HCT116 (cell line): ENCODE measurements at places on chromosomes 11 and 22.

GRCh38 chr22:23742505-23743264 is 8.2 kb downstream of the ZNF70 start:
- no peak for DNase-seq

DNA sequence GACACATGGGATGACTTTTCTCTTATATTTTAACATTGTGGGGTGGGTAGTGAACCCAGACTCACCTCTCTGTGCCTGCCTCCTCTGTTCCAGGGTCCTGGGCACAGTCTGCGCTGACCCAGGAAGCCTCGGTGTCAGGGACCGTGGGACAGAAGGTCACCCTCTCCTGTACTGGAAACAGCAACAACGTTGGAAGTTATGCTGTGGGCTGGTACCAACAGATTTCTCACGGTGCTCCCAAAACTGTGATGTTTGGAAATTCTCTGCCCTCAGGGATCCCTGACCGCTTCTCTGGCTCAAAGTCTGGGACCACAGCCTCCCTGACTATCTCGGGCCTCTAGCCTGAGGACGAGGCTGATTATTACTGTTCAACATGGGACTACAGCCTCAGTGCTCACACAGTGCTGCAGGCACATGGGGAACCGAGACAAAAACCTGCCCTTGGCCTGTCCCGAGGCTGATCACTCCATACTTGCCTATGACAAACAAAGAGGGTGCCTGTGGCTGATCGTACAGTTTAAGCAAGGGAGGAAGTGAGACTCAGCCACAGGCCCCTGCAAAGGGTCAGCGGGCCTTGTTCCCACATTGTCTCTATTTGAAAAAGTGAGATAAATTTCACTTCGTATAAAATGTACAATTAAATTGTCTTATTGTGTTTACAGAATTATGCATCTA is 43.7 kb upstream of the TOP3B start:
- no peak for DNase-seq

DNA sequence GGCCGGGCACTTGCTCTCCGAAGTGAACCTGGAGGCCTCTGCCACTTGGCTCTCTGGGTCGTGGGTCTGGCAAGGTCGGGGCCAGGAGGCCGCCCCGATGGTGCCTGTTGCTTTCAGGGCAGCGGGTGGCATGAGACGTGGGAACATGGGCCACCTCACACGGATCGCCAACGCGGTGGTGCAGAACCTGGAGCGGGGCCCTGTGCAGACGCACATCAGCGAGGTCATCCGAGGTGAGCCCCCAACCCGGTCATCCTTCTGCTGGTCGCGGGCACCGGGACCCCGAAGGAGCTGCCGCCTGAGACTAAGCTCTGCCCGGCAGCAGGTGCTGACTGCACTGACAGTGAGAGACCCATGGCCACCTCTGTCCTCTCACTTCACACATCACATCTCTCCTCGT is 40.0 kb downstream of the SBF1 start:
- DNase-seq, result no peak

GRCh38 chr11:35579557-35580396 is 38.5 kb upstream of the FJX1 start:
- DNase-seq, result peak; percentile 46

- DNase-seq, result no peak
These were observed 407.3 kb downstream of the NXPE2 start for GRCh38 chr11:115085461-115086210.

DNA sequence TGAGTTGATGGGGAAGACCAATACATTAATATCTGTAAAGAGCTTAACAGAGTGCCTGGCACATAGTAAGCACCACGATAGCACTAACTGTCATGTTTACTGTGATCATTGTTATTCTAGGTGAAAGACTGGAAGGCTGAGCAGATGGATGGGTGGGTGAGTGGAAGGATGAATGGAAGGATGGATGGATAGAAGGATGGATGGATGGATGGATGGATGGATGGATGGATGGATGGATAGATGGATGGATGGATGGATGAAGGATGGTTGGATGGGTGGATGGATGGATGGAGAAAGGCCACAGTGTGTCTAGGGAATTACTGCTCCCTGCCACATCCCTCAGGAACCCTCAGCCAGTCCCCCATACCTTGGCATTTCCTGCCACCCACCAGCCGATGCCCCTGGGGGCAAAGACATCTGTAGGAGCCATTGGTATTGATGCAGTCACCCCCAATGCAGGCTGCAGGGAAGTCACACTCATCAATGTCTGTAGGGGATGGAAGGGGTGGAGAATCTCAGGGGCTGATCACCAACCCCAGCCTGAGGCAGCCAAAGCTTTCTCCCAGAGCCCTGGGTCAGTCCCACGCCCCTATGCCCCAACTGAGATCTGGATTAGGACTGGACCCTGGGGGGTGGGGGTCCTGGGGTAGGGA is 15.3 kb downstream of the LTBP3 start:
- DNase-seq, result no peak

- DNase-seq, result no peak
These were observed at the start of gene IFITM5 for GRCh38 chr11:299081-299891. Gene IFITM5 (minus strand): TSS chr11:299526. CDS start chr11:299490, 36 bp downstream.

DNA sequence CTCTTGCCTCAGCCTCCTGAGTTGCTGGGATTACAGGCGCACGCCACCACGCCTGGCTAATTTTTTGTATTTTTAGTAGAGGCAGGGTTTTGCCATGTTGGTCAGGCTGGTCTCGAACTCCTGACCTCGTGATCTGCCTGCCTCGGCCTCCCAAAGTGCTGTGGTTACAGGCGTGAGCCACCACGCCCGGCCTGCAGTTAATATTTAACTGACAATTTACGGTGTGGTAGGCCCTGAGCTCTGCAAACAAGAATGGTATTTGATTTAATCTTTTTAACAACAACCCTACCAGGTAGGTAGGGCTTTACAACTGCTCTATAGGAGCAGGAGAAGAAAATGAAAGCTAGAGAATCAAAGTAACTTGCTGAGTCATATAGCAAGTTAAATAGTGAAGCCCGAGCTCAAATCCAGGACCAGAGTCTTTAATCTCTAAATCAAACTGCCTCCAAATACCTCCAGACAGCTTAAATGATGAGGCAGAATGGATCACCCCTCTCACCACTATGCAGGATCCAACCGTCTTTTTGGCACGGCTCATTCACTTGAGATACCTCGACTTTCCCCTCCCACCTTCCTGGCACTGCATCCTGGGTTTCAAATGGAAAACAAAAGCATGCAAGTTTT is 9.4 kb downstream of the UEVLD start:
- DNase-seq, result no peak

DNA sequence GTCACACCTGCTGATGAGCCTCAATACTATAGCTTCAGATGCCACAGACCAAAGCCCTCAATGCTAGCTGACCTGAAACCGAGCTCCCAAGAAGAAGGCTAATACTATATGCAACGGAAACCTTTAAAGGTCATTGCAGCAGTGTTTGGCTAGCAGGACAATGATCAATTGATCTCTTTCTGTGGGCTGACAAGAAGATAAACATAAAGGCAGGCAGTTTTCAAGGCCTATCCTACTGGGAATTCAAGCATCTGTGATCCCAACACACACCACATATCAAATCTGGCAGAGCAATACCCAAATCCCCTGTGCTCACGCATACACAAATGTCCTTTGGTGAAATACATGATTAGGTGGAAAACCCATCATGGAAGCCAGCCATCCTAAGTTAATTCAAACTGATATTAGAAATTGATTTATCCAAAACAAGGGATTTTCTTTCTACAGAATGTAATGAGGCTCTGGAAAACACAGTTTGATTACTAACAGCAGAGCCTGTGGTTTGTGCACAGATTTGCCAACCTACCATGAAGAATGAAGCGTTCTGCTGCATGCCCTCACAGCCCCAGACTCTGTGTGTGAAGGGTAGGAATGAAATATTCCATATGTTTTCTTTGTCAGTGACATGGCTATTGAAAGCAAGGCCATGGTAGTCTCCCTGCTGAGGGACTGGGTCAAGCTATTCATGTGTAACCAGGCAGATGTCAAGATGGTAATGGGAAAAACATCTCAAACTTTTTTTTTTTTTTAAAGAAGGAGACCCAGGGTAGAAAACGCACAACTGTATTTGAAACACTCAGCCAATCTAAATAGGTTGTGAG is 12.2 kb downstream of the LGR4 start:
- DNase-seq, result no peak

- no peak for DNase-seq
These were observed 40.4 kb upstream of the AMPD3 start for GRCh38 chr11:10414659-10415058.

GRCh38 chr11:3153291-3153861 is 11.7 kb downstream of the OSBPL5 start:
- DNase-seq, result no peak

DNA sequence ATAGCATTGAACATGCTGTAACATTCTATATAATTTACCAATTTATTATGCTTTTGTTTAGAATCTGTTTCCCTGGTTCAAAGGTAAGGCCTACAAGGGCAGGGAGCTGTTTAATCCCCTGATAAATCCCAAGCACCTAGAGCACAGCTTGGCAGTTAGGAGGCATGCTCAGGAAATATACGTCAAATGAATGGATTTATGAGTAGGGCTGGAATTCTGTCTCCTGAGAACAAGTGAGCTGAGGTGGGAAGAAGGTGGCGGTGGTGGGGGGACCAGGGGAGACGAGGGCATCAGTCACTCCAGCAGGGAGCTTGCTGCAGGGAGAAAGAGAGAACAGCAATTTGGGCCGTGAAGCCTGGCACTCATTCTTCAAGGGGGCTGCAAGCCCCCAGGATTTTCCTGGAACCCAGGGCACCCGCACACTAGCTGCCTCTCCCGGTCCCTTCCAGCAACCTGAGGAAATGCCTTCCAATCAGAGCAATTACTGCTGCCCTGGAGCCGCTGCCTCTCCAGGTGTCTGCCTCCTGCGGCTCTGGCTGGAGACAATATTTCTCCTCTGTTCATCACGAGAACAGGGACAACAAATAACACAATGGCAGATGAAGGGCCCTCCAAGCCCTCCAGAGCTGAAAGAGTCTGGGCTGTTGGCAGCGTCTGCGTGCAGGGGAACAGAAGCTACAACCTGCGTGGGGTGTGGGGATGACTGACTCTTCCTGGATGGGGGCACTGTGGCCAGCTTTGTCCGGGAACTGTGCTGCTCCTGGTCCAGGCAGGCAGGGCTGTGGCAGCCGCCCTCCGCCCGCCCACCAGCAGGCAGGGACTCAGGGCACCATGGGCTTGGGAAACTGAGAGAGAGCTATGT is 233.4 kb downstream of the ST3GAL4 start:
- DNase-seq, result no peak

GRCh38 chr11:126167488-126167887 is 44.0 kb downstream of the RPUSD4 start:
- DNase-seq, result no peak

DNA sequence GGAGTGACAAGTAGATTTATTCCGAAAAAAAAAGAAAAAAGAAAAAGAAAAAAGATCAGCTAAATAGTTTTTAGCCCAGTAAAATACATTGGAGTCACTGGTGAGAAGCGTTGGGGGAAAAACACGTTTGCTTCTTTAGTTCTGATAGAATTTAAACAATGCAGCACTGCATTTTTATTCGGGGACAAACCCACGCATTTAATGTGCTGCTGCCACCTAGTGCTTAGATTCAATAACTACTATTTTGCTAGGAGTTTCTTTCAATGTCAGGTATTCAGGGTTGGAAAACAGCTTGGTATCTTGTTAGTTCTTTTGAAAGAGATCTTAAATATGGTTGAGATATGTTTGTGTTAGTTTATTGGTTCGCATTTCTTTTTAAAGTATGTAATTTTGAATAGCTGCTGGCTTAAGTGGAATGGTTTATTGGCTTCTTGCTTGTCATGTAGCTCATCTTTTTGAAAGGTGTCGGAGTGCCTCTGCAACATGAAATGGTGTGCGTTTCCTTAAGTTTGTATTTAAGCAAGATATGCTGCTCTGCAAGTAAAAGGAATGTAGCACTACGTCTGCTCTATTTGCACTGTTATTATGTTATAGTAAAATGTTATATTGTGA is 41.9 kb downstream of the SVIP start:
- peak; percentile 22 for DNase-seq

GRCh38 chr11:46896719-46897406 is 21.5 kb downstream of the LRP4 start:
- DNase-seq, result peak; percentile 12

DNA sequence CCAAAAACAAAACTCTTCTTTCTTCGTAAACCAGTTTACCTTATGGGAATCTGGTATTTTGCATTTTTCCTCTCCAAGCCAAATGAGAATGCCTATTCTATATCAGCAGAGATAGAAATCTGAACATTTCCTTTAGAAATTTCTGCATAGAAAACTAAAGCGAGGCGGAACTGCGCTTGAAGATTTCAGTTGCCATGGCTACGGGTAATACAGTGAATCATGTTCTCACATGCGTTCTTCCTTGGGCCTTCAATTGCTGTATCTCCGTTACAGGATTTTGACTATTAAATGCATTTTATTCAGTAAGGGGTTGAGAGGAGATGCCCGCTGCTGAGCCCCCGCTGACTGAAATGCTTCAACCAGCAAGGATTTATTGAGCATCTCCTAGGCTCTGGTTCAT is 108.2 kb upstream of the CRYBB3 start:
- DNase-seq, result no peak

GRCh38 chr22:35065796-35066218 is at the start of gene ISX:
Gene ISX (plus strand): TSS chr22:35066158. CDS start chr22:35067088, 930 bp downstream.
- no peak for DNase-seq

- DNase-seq, result no peak
These were observed 19.4 kb downstream of the APLP2 start for GRCh38 chr11:130088919-130089673.

DNA sequence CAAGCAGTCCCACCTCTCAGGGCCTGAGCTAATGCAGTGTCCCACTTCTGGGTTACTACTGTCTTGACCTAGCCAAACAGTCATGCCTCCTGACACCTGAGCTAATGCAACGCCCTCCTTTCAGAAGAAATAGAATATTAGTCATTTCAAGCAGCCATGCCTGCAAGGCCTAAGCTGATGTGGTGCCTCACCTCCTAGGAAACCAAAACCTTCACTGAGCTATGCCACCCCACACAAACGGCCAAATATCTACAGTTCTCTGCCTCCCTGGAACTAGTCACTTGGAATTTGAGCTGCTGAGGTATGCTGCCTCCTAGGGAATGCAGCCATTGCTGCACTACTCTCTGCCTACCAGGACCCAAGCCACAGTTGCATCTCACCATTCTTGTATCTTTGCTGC is 8.3 kb upstream of the MS4A6E start:
- no peak for DNase-seq
